Vagina (tissue), 2 donors: ENCODE measurements at places on chromosomes 3 and 15.

DNA sequence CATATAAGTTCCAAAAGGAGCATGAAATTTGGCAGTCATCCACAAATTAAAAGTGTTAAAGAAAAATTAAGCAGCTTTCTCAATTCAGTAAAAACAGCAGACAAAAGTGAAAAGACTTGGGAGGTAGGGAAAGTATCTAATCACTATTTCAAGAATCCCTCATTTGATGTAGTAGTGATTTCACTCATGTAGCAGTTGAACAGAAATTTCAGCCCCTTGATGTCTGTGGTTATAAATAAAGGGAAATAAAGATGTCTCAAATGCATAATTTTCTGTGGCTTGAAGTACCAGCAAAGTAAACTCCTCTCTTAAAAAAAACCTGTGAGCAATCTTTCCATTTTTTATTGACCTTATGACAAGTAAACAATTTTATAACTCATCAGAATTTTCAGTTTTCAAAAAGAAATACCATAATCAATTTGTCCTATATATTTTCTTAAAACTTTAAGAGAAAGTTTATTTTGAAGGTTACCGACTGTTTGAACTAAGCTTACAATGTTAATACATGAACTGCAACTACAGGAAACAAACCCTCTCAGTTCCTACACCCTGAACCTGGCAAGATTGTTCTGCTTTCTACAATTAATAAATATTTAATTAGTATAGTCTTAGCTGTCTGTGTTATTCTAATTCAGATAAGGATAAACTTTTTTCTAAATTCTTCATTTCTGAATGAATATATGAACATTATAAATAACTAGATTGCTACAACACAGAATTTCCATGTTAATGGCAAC lies 94.2 kb downstream of the CBLB start:
- no peak for DNase-seq

DNA sequence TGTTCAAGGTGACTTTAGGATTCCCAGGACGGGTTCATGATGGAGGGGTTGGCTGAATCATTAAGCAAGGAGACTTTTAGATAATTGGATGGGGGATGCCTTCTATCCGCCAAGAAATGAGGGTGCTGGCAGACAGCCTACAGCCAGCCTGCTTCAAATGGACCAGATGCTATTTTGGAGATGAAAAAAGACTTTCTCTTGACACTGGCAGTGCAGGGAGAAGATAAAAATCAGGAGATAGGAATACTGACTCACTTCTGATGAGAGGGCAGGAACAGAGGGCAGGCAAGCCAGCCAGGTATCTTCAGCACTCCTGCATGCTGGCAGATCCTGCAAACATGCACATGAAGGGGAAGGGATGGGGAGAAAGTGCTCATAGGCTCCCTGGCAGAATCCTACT lies 7.7 kb upstream of the SYN2 start:
- DNase-seq, result no peak

- no peak for DNase-seq
These were observed 635 bp upstream of the VILL start for GRCh38 chr3:37989821-37990480.

DNA sequence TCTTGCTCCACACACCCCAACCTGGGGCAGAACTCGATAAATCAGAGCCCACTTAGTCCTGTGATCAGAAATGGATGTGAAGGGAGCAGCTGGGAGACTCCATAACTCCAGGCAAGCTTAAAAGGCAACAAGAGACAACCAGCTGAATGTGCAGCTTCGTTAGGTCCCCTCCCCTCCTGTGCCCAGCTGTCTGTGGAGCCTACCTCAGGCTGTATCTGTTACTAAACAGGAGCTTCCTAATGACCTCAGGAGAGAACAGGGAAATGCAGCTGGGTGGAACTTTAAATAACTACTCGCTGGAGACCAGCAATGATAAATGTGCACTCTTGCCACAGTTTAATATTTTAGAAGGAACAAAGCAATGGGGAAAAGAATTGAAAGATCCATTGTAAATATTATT lies 25.9 kb downstream of the SLC9A9 start:
- DNase-seq, result no peak

- no peak for DNase-seq
These were observed 17.6 kb downstream of the ACAD11 start for GRCh38 chr3:132641837-132642538.

GRCh38 chr15:90860450-90860849 lies 7.9 kb upstream of the FURIN start:
- DNase-seq, result no peak
